ENCODE measurements at places on chromosomes 12 and 14. TPM values are rescaled to one million over a fixed set of nuclear protein-coding genes. Genes with fewer than 3 reads are reported as not detected.

TAS2R31 gene
- total RNA-seq, result 3.5 TPM

PSMD9 gene
- total RNA-seq, result 102 TPM

ACOT6 gene
- total RNA-seq, result 1.5 TPM

PFKM gene
- 20.4 TPM for total RNA-seq

Measured in suprapubic skin (tissue), 4 donors.